H4 (cell line): ENCODE measurements at places on chromosomes 5 and 9. TPM values are rescaled to one million over a fixed set of nuclear protein-coding genes. Genes with fewer than 3 reads are reported as not detected.

Gene SLC6A18
- not detected in 2 replicates for total RNA-seq

Gene MAST4
- 0.75 and 0.97 TPM in 2 replicates for total RNA-seq

Gene CDKN2B-AS1
- total RNA-seq: not detected in 2 replicates

Gene KCTD16
- 0.21 and 0.37 TPM in 2 replicates for total RNA-seq

Gene PCA3
- total RNA-seq: not detected in 2 replicates

Gene GADD45G
- 0.52 and 1.3 TPM in 2 replicates for total RNA-seq

Gene SH3TC2
- 0.95 and 2.1 TPM in 2 replicates for total RNA-seq

Gene FCHO2
- 2.4 and 4.1 TPM in 2 replicates for total RNA-seq

Gene SMIM23
- total RNA-seq: not detected in 2 replicates

GRCh38 chr9:130972957-130973685 is 34.1 kb upstream of the FIBCD1 start:
- no peak for DNase-seq

DNA sequence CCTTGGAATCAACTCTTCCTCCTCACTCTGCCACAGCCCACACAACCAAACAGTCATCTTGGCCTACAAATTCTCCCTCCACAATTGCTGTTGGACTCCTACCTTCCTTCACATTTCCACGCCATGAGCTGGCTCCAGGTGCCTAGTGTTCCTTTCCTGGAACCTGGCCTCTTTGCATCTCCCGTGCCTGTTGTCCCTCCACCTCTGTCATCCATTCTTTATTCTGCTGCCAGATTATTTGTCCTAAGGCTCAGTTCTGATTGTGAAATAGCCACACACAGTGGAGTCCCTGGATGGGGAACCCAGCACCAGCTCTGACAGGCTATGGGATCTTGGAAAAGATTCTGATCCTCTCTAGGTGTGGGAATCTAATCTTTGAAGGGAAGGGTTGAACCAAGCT is 109.1 kb upstream of the ANKH start:
- no peak for DNase-seq

DNA sequence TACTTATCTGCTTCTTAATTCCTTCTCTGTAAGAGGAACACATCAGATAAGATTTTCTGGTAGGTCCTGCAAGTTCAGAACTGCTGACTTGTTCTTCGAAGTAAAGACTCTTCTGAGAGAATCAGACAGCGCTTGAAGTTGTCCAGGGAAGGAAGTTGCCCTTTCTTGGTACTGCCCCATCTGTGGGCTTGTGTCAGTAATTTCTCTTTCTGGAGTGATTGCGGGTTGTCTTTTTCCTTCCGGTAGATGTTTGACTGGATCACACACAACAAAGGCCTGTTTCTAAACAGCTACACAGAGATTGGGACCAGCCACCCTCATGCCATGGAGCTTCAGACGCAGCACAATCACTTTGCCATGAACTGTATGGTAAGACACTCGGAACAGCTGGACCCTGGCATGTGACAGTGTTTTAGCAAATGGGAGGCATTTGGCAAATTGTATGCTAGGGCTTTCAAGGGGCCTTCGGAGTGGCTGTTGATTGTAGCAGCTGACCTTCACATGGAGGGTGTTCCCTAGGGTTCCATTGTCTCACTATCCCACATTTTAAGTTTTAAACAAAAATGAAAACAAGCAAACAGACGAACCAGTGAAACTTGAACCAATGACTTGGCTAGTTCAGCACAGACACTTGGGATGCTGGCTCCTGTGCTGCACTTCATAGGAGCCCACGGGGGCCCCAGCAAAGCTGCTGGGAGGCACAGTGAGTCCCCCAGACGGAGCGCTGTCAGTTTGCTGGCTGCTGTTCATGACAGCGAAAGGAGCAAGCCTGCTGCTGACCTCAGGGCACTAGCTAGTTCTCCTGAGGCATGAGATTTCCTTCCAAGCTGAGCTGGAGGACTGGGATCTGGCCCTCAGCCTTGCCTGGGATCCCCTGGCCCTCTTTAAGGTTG is 149.9 kb downstream of the TRIO start:
- no peak for DNase-seq

- no peak for DNase-seq
Observed at GRCh38 chr5:160961761-160962160, 109.8 kb upstream of the ATP10B start.

- DNase-seq: no peak
Observed at GRCh38 chr5:145204743-145205142, 630.4 kb downstream of the PRELID2 start.

GRCh38 chr5:148497757-148498156 is 114.0 kb downstream of the FBXO38 start:
- DNase-seq: no peak

DNA sequence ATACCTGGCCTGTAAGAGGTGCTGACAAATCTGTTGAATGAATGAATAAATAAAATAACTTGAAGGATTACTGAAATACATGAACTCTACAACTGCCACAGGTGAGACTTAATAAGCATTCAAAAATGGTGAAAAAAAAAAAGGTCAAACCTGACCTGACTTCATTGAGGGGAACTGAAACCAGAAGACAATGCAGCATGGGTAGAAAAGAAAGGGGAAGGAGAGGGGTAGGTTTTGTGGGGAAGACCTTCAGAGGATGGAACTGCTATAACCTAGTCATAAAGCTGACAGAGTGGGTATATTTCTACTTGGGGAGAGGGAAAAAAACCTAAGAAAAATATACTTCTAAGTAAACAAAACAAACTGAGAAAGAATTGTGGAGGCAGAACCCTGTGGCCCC is 56.6 kb downstream of the RASEF start:
- DNase-seq: no peak

GRCh38 chr5:179516221-179516620 is 34.1 kb upstream of the RUFY1 start:
- DNase-seq: no peak

- DNase-seq: no peak
Observed at GRCh38 chr5:132095424-132095972, 21.9 kb downstream of the CSF2 start.

- DNase-seq: no peak
Observed at GRCh38 chr5:131224387-131225201, 39.3 kb upstream of the CDC42SE2 start.

- no peak for DNase-seq
Observed at GRCh38 chr9:35335164-35335563, 154.7 kb upstream of the RUSC2 start.

DNA sequence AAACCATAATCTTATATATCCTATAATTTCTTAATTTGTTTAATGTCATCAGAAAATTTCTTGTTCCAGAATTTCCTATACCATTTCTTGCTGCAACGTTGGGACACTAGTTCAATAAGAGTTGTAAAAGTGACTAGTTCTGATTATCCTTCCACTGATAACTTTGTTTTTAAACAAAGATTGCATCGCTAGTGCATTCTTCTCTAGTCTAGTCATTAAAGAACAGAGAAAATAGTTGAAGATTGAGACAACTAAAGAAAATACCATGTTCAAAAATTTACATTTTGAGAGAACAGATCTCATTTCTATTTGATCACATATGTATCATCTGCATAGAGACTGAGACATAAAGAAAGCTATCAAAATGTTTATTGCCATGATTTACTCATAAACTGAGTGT is 1888.2 kb downstream of the EFNA5 start:
- DNase-seq: no peak

- no peak for DNase-seq
Observed at GRCh38 chr9:113465599-113466140, 2.1 kb downstream of the RGS3 start.

DNA sequence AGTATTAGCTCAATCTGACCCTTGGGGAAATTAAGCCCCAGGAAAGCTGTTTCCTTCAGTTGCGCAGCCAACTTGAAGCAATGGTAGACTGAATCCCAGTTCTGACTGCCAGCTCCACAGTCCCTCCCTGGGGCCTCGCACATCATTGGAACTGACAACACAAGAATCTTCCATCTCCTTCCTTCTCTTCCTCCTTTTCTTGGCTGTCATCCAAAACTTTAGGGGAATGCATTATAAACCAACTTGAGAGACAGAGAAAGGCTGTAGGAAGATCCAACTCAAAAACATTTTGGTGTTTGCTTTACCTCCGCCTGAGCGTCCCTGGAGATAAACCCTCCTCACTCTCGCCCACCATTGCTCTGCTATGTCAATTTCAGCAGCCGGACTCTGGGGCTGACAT is 16.6 kb downstream of the KCNIP1 start:
- no peak for DNase-seq

DNA sequence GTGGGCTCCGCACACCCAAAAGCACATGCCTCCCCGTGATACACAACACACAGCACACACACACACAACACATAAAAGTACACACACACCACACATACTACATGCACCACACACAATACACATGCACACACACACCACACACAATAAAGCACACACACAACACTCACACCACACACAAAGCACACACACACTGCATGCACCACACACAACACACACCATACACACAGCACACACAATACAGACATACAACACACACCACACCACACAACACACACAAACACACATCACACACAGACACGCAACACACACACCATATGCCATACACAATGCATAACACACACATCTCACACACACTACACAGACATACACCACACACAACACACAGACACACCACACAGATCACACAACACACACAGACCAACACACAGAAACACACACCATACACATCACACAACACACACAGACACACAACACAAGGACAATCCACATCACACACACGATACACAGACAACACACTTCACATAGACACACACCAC is 3.4 kb upstream of the CCDC187 start:
- no peak for DNase-seq

GRCh38 chr5:135315386-135315785 is 83.6 kb downstream of the MACROH2A1 start:
- DNase-seq: no peak

DNA sequence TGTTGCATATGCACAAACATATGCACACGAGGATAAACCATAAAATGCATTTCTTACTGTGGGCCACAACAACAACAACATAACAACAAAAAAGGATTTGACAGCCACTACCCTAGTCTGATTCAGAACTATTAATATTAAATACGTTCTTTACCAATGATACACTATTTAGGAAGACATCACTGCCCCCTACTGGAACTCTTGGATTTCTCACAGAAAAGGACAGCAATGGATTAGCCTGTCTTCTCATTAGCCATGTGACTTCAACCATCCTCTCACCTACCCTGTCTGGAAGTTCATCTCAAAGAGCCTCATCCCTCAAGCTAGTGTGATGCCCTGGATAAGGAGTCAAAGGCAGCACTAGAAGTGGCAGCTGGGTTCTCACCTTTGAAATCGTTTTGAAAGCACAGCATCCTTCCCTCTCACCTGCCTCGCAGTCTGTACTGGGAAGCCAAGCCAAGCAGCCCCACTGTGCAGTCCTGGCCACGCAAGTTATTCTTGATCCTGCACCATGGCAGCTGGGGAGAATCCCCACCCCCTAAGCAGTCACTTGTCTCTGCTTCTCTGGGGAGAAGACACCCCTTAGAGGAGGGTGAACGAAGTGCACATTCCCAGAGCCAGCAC is 64.6 kb downstream of the SH3TC2 start:
- DNase-seq: peak; percentile 51

- DNase-seq: no peak
Observed at GRCh38 chr9:38035873-38036272, 33.2 kb downstream of the SHB start.

- no peak for DNase-seq
Observed at GRCh38 chr5:171926311-171926710, 80.1 kb downstream of the FBXW11 start.
